Right renal pelvis (tissue), 4 donors: ENCODE measurements at places on chromosomes 6 and 20. TPM values are rescaled to one million over a fixed set of nuclear protein-coding genes. Genes with fewer than 3 reads are reported as not detected.

DNA sequence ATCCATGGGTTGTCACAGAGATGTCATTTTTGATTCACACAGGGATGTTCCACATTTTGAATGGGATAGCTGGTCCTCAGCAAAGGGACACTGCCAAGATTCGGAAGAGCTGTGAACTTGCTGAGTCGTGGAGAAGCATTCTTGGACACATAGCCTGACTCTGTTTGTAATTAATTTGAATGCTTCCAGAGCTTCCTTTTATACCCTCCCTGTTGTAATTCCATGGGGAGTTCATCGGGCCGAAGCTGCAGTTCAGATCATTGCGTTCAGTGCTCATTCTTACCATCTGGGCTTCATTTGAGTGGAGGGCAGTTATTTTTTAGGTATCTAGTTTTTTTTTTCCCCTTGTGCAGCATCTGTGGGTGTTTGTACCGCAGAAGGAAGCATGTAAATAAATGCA, 126.5 kb downstream of the SLC24A3 start:
- no peak for DNase-seq

GRCh38 chr6:53858913-53859312, 64.1 kb downstream of the LRRC1 start:
- DNase-seq = no peak

GRCh38 chr6:63740709-63741108, 105.1 kb downstream of the PHF3 start:
- DNase-seq = no peak

DNA sequence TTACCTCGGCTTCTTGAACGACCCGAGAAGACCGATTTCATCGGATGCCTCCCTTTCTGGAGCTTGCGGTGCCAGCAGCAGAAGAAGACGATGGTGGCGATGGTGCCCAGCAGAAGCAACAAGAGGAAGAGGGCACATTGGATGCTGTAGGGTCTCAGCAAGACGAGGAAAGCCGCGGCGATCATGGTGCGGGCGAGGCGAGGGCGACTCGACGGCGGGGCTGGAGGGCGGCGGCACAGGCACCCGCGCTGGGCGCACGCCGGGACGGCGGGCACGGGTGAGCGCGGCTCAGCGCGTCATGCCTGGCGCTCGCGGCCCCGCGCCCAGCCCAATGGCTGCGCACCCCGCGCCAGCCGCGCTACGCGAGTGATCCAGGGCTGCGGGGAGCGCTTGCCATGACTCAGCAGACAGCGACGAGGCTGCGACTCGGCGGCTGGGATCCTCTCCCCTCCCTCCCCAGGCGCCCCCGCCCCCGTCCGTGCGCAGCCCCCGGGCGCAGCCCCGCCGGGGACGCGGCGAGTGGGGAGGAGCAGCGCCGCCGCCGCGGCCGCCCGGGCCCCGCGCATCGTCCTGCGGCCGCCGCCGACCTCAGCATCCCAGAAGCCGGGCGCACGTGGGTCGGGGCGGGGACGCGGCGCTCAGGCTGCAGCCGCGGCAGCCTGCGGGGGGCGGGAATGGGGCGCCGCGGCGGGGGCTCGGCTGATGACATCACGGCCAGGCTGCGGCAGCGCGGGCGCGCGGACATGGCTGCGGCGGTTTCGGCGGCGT, at the start of gene BEND6:
BEND6 (plus strand) TSS at position 705 of the 768 bp plus-strand sequence. CDS start 26,704 bp downstream, outside the sequence.
- DNase-seq = peak; percentile 32

GRCh38 chr6:87066449-87067333, 28.2 kb downstream of the CGA start:
- peak; percentile 31 for DNase-seq

DNA sequence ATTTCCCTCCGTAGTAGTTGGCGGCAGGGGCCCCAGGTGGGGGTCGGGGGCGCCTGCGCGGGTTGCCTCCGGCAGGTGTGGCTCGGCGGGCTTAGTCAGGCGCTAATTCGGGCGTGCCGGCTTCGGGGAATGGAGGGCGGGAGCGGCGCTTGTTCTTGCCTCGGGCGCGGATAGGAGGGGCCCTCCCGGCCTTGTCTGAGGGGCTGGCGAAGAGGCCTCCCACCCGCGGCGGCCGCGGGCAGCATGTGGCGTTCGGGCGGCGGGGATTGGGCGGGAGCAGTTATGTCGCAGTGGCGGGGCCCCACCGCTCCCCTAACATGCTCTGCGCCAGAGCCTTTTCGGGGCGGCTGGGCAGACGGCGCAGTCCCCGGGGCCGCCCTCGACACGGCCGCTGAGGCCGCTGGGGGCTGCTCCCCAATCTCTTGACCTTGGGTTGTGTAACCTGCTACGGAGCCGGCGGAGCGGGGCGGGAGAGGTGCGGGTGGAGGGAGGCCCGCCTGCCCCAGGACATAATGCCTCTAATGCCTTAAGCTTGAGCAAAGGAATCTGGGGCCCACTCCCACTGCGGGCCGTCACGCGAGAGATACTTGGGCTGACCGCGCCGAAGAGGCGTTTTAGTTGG, 1.1 kb downstream of the AMD1 start:
- DNase-seq = no peak

DNA sequence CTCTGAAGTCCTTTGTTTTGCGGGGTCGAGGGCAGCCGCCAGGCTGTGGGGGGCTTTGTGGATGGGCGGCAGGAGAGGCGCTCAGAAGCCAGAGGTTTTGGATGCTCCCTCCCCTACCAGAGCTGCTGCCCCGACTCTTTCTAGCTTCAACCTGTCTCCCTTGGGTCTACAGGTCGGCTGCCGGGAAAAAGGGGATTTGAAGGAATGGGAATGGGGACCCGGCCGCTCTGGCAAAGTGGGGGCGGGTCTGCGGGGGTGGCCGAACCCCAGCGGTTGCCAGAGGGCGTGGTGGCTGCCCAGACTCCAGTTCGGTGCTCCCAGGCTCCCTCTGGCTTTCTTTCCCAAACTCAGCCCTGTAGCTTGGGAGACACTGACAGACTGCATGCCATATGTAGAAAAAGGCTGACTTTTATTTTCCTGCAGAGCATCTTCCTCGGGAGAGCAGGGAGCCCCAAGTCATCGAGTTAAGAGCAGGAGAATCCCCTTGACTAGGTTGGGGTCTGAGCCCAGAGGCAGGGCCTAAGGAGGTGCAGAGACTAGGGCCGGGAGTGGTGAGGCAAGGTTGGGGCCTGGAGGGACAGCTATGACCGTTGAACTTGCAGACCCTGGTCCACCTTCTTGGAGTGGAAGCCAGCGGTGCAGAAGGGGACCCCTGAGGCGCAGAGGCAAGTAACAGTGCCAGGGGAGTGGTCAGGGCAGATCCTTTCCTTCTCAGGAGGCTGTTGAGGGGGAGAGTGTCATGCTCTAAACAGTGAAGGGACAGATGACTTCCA, 1.4 kb upstream of the PPP1R18 start:
- no peak for DNase-seq

- no peak for DNase-seq
These were observed 84.4 kb downstream of the GMPR start for GRCh38 chr6:16322666-16323312.

DNA sequence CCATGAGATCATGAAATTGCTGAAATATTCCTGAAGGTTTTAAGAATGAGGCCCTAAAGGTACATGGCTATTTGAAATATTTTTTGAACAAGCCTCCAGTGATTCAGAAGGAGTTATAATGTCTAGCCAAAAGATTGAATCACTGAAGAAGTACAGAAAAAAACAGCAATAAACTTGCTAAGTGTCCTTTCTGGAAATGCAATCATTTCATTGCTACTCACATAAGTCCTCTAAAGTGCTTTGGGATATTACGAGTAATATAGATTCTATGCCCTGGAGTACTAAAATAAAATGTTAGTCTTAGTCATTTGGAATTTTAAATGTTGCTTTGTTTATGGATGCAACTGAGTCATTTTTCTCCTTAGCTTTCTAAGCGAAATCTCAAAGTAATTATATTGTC, 32.7 kb downstream of the CENPW start:
- DNase-seq = no peak

DNA sequence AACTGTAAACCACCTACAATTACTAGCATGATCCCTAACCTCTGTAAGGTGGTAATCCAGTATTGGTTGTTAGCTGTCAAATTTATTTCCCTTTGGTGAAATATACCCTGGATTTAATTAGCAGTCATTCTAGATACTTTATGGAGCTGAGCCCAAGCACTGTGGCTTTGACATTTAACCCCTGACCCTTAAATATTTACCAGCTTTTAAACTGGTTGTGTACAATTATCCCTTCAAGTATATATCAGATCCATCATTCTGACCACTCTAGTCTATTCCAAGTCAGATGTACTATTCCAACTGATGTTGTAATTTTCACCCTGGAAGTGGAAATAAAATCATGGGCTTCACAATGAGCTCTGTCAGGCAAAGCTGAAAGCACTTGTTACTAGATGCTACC, 229.6 kb downstream of the FOXC1 start:
- no peak for DNase-seq

GRCh38 chr6:1328129-1328800, 16.4 kb downstream of the FOXQ1 start:
- DNase-seq = no peak

GRCh38 chr20:58344741-58345140, 35.2 kb downstream of the RAB22A start:
- no peak for DNase-seq

DNA sequence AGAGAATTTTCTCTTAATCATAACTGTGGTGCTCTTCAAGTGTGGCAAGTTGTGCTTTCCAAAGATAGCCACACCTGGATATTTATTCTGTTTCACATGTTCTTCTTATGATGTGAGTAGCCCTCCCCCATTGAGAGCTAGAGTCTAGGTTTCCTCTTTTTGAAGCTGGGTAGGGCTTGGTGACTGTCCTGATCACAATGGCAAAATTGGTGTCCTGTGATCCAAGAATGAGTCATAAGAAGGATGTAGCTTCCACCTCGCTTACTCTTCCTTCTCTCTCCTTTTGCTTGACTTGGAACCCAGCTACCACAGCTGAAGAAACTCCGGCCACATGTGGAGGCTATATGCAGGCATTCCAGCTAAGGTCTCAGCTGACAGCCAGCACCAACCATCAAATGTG, 7.4 kb upstream of the IGF2R start:
- no peak for DNase-seq

DNA sequence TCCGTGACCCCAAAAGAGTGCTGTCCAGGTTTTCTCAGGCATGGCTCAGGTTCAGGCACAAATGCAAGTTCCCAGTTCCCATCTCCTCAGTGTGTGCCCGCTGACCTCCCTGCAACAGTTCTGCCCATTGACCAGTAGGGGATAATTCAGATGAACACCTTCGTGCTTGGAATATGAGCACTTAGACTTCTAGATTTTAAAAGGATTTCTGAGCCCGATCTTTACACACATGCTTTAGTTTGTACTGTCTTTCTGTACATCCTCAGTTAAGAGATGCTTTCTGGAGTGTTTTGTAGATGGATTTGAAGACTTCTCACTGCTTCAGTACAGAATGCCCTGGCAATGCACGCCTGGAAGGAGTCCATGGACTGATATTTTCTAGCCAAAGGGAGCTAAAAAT, 239.6 kb upstream of the PLCB4 start:
- DNase-seq = no peak

GRCh38 chr6:37057678-37058077, 52.2 kb downstream of the FGD2 start:
- no peak for DNase-seq

- no peak for DNase-seq
These were observed 3.6 kb upstream of the CSTL1 start for GRCh38 chr20:23435626-23436539.

DNA sequence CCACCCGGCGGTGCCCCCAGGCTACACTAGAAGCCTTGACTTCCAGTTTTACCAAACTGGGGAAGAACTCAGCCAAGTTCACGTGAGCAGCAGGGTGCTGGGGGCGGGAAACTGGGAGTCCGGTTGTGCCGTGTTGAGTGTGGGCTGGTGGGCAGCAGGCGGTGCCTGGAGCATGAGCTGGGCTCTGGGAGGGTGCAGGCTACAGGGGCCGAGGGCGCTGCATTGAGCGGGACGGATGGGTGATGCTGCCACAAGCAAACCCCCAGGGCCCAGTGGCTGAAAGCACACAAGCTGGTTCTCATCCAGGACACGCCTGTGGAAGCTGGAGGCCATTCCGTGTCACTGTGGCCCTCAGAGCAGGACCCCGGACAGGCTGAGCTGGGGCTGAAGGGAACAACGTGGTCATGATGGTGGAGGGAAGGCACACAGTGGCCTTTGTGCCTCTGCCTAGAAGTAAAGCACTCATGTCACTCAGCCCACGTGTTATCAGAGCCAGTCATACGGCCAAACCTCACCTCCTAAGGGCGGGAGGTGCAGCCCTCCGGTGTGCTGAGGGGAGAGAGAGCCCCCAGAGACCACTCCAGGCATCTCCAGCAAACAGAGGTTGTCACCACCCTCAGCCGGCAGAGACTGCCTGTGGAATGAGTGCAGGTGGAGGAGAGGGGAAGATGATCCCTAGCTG, 29.5 kb downstream of the RBM38 start:
- DNase-seq = no peak

DNA sequence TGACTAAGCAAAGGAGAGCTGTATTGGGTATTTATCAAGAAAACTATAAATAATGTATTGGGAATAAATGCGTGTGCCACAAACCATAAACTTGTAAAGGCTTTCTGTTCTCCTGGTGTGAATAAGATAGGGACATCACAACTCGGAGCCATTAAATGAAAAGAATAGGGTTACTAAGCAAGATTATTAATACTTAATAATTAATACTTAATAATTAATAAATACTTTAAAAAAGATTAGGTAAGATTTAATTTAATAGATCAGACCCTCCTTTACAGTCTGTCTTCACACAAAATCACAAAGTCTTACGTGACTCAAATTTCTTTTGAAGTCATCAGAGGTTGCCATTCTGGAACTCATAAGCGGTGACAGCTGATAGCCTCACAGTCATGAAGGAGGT, 648.9 kb downstream of the PRKN start:
- DNase-seq = no peak

Gene RAB44
- polyA plus RNA-seq = 0.09 TPM

Gene B3GAT2
- 1.1 TPM for polyA plus RNA-seq

Gene CST7
- 0.31 TPM for polyA plus RNA-seq

Gene HSPA12B
- 19.0 TPM for polyA plus RNA-seq
